ENCODE measurements at places on chromosomes 7 and 10.

DNA sequence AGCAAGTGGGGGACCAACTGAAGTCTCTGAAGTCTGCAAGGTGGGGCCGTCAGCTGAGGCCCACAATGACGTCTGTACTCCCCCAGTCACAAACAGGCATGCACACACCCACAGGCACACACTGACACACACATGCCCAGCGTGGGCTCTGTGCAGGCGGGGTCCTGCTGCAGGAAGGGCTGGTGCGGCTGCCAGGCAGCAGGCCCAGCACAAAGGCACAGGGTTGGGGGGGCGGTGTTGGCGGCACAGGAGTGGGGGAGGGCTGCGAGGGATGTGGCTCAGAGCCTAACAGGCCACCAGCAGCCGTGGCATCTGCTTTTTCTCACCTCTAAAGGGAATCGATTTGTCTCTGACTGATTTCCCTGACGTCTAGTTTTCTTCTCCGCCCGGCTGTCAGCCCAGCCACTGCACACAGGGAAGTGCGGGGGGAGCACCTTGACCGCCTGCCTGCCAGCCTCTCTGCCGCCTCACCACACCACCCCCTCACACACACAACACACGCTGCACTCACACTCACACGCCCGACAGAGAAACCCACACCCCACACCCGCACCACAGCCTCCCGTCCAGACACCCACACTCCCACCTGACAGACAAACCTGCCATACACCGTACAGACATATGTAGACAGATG lies 43.5 kb upstream of the ZMIZ1 start:
- no peak for DNase-seq

- DNase-seq: no peak
These were observed 442 bp downstream of the ANKRD2 start for GRCh38 chr10:97573021-97573420.

DNA sequence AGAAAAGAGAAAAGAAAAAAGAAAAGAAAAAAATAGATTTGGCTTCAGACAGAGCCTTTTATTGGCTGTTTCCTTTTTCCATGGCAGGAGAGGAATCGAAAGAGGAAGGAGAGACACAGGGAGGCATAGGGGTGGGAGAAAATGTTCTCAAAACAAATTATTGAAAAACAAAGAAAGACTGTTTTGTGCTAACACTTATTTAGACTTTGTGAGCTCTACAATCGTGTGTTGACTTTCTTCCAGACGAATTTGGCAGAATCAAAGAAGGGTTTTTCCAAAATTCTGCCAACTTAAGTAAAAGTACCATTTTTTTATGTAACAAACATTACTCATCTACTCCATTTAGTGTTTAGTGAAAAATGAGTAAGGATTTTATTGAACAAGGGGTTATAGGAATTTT lies 982.2 kb downstream of the REEP3 start:
- DNase-seq: no peak

DNA sequence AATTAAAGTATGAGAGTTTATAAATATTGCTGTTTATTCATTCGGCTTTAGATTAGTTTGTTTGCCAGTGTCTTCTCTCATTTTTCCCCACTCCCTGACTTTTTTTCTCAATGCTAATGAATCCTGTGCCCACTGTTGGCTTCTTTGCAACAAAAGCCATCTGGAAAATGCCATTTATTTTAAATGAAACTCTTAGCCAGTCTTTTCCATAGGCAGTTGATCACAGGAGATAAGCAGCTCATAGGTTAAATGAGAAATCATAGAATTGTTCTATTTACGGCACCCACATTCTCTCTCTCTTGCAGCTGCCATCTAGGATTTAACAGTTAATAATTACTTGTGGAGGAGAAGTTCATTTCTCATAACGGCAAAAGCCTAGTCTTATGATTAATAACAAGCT lies 249.3 kb upstream of the POM121L12 start:
- DNase-seq: no peak
